ENCODE measurements at places on chromosomes 7 and 10.

DNA sequence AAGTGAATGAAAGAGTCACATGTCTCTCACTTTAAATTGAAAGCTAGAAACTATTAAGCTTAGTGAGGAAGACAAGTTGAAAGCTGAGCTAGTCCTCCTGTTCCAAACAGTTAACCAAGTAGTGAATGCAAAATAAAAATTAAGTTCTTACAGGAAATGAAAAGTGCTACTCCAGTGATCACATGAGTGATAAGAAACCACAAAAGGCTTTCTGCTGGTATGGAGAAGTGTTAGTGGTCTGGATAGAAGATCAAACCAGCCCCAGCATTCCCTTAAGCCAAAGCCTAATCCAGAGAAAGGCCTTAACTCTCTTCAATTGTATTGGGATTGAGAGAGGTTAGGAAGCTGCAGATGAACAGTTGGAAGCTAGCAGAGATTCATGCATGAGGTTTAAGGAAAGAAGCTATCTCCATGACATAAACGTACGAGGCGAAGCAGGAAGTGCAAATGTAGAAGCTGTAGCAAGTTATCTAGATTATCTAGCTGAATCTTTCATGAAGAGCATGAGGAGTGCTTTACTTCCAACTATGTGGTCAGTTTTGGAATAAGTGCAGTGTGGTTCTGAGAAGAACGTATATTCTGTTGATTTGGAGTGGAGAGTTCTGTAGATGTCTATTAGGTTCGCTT, 261.6 kb downstream of the MDFIC start:
- DNase-seq: peak; percentile 27

DNA sequence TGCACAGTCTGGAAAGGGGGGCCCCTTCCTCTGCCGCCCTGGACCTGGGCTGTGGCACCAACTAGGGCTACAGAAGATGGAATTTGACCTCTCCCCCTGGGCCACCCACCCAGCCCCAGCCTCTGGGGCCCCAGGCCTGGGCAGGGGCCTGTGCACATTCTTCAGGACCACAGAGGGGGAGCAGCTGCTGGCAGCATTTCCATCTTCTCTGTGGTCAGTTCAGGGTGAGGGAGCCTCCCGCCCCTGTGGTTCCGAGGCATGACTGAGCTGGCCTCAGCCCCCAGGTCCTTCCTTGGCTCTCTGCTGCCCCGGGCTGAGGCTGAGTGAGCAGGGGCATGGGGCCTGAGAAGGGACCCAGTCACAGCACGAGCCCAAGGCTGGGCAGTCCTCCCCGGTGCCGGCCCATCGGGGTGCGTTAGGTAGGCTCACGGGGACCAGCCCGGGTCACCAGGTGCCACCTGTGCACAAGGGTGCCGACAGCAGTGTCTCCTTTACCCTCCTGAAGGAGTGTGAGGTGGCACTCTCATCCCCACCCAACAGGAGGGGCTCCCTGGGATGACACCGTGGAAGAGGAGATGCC, 63.2 kb downstream of the UNCX start:
- DNase-seq: no peak

GRCh38 chr7:47435889-47436312, 146.0 kb downstream of the TNS3 start:
- peak; percentile 87 for DNase-seq

- DNase-seq: no peak
Measured at GRCh38 chr7:43615558-43616145, 32.7 kb downstream of the STK17A start.

GRCh38 chr7:107049971-107050532, 5.5 kb downstream of the PRKAR2B start:
- DNase-seq: peak; percentile 31

GRCh38 chr7:135834266-135834665, 85.7 kb upstream of the FAM180A start:
- DNase-seq: no peak

DNA sequence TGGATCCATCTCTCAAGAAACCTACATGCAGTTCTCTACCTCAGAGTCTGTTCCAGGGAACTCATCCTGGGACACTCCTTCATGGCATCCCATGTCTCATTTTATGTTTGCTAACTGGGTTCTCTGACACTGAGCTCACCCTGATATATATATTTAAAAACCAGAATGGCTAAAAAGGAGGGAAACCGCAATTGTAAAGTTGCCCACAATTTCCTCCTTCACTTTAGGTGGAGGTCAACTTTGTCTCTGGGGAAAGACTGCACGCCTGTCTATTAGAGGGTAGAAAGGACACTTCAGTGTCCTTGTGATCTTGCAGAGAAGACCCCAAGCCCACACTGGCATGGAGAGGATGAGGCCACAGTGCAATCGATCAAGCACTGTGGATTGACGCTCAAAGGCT, 131.7 kb downstream of the TEX36 start:
- DNase-seq: no peak

DNA sequence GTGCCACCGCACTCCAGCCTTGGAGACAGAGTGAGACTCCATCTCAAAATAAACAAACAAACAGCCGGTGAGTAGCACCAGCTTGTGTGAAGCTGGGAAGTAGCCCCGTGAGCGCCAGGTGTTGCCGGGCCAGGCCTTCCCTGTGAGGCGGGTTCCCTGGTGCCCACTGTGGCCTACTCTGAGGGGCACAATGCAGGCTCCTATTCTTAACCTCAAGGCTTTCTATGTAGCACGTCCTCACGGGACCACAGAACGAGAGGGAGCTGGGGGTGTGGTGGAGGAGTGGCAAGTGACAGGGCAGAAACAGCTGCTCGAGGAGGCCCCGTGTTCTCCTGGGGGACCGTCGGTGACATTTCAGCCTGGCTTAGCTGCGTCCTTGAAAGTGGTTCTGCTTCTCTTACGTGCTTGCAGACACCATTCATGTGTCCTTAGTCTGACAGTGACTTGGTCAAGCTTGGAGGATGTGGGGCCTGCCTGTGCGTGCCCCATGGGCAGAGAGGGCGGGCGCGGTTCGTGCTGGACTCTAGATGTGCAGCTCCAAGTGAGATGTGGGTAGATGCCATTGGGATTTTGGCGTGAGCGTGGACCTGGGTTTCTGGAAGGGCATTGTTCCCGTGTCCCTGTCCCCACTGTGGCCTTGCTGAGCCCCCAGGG, 116.6 kb downstream of the NKX6-2 start:
- DNase-seq: no peak

- DNase-seq: no peak
Measured at GRCh38 chr7:137618748-137619147, 228.0 kb downstream of the DGKI start.

- DNase-seq: no peak
Measured at GRCh38 chr7:70571403-70571934, 560.5 kb upstream of the GALNT17 start.

GRCh38 chr10:3671386-3671955, 113.5 kb downstream of the KLF6 start:
- DNase-seq: no peak

DNA sequence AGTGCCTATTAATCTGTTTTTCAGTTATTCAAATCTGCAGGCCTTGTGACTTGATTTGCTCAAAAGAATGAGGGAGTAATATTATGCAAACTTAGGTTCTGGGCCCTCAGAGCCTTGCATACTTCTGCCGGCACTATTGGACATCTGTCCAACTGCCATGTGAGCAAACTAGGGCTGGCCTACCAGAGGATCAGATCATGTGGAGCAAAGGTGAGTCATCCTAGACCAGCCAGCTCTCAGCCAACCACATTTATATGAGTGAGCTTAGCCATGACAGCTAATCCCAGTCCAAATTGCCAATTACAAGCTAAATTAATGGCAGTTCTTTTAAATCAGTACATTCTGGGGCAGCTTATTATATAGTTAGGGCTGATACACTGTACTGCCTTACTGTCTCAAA, 69.6 kb downstream of the SDHAF3 start:
- DNase-seq: peak; percentile 57

DNA sequence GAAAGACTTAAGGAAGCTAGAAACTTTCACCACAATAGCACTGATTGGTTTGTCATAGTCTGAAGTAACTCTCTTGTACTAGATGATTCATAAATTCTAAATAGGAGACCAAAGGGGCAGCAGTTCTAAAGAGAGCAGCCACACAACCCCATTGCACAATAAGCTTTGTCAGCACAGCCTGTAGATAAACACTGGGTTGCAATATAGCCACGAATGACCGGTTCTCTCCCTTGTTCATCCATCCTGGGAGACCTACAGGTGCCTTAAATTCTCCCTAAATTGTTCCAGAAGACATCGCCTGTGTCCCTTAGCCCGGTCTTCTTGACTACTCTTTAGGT, 167.0 kb downstream of the SNX13 start:
- peak; percentile 59 for DNase-seq

GRCh38 chr7:23109470-23109869, 3.9 kb downstream of the KLHL7 start:
- DNase-seq: no peak

GRCh38 chr7:141558544-141559183, 7.5 kb downstream of the AGK start:
- no peak for DNase-seq

DNA sequence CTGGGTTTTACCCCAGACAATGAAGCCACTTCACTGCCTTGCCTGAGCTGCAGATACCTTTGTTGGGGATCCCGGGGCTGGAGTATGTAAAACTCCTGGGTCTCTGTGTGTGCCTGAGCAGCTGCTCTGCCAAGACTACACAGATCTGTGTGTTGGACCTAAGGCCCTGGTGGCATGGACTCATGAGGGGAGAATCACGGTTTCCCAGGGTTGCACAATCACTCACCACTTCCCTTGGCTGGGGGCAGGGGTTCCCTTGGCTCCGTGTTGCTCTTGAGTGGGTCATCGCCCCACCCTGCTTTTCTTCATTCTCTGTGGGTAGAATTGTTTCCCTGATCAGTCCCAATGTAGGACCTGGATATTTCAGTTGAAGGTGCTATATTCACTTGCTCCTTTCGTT, 13.9 kb upstream of the TBATA start:
- DNase-seq: no peak

DNA sequence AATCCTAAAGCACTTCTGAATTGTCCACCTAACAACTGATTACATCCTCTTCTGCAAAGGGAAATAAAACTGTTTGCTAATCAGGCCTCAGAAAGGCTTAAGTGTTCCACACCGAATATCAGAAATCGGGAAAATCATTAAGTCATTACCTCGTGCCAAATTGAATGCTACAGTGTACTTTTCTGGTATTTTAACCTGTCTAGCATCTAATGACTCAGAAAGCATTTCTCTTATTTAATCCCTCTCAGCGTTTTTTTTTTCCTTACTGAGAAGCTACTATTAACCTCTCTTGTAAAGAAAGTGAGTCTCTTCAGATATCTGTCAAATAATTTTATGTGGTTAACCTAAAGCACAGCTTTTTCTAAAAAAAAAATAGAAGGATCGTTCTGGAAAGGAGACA, 28.6 kb downstream of the VIM start:
- no peak for DNase-seq

DNA sequence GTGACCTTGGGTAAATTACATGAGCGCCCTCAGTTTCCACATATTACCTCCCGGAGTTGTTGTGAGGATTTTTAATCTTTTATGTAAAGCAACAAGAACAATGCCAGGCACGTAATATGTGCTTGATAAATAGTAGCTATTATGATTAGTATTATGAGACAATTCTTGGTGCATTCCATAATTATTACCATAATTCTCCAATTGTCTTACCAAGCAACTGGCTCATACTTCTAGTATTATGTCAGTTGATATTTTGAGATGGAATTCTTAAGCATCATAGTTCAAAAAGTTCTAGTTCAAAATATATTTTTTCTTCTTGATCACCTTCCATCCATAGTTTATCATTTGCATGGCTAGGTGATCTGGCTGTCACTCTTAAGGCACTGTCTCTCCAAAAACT, 259.0 kb downstream of the BBS9 start:
- no peak for DNase-seq

DNA sequence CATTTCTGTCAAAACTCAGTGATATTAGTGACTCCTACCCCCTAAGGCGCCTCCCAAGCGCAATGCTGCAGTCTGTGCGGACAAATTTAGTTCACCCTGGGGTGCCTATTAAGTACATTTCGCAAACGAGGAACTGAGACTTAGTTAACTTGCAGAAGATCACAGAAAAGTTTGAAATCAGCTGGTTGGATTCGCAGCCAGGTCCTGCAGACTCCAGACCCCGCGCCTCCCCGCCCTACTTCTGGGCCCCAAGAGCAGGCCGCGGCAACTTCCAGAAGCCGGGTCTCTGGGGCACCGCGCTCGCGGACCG, 588 bp downstream of the CYREN start:
- no peak for DNase-seq

- DNase-seq: no peak
Measured at GRCh38 chr7:135260470-135260869, 26.8 kb downstream of the STRA8 start.

DNA sequence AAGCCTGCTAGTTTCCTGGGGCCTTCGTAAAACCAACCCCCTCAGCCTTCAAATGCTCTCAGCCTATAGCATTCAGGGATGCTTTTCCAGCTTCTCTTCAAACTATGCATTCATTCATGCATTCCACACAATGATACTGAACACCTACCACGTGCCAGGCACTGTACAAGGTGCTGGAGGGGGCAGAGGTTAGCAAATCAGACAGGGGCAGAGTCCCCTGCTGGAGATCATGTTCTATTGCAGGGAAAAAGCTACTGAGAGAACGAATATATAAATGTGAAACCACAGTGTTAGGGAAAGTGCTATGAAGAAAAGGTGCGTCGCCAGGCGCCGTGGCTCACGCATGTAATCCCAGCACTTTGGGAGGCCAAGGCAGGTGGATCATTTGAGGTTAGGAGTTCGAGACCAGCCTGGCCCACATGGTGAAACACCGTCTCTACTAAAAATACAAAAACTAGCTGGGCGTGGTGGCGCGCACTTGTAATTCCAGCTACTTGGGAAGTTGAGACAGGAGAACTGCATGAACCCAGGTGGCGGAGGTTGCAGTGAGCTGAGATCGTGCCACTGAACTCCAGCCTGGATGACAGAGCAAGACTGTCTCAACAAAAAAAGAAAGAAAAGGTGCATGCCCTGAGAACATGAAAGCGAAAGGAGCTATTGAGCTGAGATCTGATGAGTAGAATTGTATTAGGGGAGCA, 64.6 kb upstream of the CALN1 start:
- no peak for DNase-seq

- DNase-seq: peak; percentile 36
Measured at GRCh38 chr7:87456247-87456646, 19.2 kb downstream of the ABCB4 start.

DNA sequence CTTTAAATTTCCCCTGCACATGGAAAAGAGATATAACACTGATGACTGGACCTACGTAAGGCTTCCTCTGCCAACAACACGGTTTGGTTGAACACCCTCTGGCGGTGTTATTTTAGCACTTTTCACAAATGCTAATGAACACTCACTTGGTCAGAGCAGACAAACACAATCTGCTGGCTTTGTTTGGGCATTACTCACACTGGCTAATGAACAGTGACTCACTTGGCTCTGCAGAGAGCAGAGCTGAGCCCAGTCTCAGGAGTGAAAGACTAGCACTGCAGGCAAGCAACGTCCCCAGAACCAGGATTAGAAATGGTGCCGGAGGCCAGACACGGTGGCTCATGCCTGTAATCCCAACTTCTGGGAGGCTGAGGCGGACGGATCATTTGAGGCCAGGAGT, 430.8 kb downstream of the PLXNA4 start:
- DNase-seq: no peak

- no peak for DNase-seq
Measured at GRCh38 chr7:69982197-69982596, 383.9 kb downstream of the AUTS2 start.

GRCh38 chr7:155763691-155764437, 48.4 kb downstream of the SHH start:
- no peak for DNase-seq

- DNase-seq: no peak
Measured at GRCh38 chr7:114590298-114590697, 175.7 kb downstream of the FOXP2 start.

- DNase-seq: peak; percentile 11
Measured at GRCh38 chr10:102546606-102547320, 43.0 kb downstream of the SUFU start.

Data from OCI-M1 (cell line).